Stomach (tissue), 19 donors: ENCODE measurements at places on chromosomes 1 and 21. TPM values are rescaled to one million over a fixed set of nuclear protein-coding genes. Genes with fewer than 3 reads are reported as not detected.

KRTAP19-8 gene
- not detected for total RNA-seq

RUSC1 gene
- total RNA-seq: 164 TPM

DUSP10 gene
- 1.7 TPM for total RNA-seq

SMG5 gene
- total RNA-seq: 199 TPM

ZMYM1 gene
- total RNA-seq: 22.3 TPM

SMPDL3B gene
- 0.89 TPM for total RNA-seq

CD58 gene
- 1.2 TPM for total RNA-seq

CACYBP gene
- total RNA-seq: 317 TPM

DNA sequence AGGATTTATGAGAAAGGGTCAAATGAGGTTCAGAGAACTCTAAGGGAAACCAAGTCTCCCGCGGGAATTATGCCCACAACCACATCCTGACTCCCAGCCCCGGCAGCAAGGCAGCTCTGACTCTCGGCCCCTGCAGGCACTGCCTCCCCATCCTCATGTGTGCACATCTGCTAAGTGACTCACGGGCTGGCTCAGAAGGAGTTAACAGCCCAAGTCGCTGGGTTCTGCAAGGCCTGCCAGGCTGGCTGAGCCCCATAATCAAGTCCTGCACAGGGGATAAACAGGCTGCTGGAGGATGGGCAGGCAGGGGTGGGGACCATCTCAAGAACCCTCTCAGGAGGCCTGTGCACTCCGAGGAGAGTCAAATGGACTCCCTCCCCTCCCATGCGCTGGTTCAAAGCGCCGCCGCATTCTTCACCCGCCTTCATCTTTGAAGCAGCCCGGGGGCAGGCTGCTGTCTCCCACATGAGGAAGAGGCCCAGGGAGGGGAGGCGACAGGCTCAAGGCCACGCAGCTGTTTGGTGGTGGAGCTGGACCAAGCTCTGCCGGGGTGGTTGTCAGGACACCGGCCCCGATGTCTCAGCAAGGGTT lies 344.3 kb downstream of the MATN1 start:
- peak; percentile 22 for DNase-seq

- no peak for DNase-seq
Measured at GRCh38 chr1:43937179-43937865, 3.7 kb downstream of the ARTN start.

DNA sequence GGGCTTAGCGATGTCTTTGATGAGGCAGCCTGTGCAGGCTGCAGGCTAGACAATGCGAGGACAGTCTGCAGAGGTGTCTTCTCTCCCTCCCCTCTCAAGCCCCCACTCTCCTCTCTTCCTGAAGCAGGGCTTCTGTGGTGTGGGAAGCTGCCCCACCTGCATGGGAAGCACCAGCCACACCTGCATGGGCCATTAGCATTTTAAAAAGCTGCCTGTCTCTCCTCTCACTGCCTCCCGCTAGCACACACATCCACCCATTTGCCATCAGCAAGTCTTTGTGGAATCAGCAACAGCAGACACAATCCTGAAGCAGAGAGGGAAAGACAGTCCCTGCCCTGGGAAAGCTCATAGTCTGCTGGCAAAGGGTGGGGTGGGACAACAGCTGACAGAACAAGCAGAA lies 53.1 kb downstream of the NAV1 start:
- no peak for DNase-seq

DNA sequence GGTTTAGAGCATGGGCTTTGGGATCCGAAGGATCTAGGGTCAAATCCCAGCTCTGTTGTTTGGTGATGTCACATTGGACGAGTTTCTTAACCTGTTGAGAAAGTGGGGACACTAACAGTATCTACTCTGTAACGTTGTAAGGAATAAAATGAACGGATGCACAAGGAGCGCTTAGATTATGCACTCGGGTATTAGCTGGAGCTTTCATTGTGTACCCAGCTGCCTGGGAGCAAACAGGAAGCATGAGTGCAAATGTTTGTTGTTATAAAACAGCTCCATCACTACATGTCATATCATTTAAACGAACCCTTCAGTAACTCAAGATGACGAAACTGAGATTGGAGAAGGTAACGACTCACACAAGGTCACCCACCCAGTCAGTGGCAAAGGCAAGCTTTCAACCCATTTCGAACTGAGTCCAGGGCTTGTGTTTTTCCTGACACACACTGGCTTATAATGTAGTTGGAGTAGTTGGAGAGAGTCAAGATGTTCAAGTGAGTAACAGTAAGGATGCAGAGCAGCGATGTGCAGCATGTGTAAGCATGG lies 16.2 kb upstream of the SLC6A17 start:
- no peak for DNase-seq

DNA sequence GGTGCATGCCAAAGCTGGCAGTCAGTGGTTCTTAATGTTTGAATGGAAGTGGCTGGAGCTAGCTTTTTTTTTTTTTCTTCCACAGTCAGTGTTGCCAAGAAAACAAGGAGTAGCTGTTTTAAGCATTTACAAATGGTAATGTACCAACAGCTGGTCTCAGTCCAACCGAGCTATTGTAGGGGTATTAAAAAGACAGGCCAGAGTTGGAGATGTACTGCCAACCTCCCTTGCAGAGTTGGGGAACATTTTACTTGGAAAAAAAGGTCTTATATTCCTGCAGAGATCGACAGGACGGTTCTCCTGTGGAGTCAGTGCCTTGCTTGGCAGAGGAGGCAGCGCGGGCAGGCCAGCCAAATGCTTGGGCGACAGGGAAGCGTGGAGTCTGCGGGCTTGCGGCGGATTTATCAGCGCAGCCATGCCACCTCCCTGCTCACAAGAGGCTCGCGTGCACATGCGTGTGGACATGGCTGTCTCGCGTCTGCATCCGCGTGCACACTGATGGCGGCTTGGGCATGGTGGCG lies 338.1 kb downstream of the RPS6KC1 start:
- DNase-seq: no peak

DNA sequence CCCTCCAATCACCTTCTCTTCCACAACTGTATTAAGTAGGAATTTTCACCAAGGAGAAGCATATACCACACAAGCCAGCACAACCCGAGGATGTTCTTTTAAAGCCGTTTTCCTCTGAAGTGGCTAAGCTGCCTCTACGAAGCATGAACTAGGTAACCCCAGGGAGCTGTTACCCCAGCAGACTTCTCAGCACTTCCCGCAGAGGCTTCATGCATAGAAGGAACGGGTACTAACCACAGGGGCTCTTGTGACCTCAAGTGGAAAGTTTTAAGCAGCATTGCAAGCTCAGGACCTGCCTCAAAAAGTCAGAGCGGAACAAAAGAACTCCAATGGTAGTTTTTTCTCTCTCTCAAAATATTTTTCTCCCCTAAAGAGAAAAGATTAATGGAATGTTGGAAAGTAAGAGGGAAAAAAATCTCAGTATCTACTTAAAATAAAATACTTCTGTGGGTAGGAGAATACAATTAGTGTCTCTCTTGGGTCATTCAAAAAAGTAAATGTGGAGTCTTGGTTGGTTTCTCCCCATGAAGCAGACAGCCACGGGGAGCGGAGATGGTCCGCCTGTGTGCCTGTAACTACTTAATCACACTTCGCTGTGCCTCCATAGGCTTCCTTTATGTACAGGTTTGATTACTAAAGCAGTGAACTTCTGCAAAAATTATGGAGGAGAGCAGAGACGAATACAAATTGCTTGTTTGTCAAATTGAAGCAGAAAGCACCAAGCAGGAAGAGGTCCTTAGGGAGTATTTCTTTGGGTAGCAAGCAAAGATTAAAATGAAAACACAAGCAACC lies 40.9 kb downstream of the STX6 start:
- no peak for DNase-seq

GRCh38 chr21:29671728-29672127 lies 268.1 kb downstream of the GRIK1 start:
- DNase-seq: no peak

GRCh38 chr1:185229981-185230380 lies 73.0 kb downstream of the SWT1 start:
- DNase-seq: no peak

GRCh38 chr1:208251015-208251414 lies 6.8 kb upstream of the PLXNA2 start:
- no peak for DNase-seq

DNA sequence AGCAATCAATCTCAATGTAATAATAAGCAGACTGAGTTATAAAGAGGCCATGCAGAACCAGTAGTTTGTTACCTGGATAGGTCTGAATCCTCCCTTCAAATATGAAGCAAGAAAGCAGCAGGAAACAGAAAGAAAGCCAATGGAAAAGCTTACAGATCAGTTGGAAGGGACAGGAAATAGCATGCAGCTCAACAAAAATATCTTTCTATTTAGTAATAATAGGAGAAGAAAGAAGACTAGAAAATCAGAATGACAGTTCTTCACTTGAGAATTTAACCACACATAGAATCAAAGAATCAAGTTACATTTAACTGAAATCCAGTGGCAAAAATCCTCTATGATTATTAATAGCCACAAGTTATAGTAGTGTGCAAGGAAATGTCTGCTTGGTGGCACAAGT lies 194.4 kb downstream of the EIF4G3 start:
- no peak for DNase-seq

- DNase-seq: no peak
Measured at GRCh38 chr1:226370144-226370923, 37.6 kb downstream of the PARP1 start.

DNA sequence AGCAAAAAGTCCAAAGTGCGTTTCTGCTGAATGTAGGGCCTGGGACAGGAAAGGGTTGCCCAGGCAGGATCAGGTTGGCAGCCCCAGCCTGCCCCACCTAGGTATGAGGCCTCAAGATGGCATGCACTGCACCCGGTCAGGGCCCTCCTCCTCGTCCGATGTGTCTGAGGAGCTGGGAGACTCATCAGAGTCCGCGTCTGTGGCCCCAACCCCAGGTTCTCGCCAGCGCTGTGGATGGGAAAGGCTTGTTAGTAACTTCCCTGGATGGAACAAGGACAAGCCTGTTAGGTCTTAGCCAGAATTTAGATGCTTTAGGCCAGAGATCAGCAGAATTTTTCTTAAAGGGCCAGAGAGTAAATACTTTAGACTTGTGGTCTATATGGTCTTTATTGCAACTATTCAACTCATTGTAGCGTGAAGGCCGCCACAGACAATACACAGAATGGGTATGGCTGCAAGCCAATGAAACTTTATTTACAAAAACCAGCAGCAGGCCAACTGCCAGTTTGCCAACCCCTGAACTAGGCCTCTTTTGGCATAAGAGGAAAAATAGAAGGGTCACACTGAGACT lies 12.4 kb downstream of the PEA15 start:
- DNase-seq: peak; percentile 40

GRCh38 chr1:166032572-166033371 lies 134.0 kb downstream of the FAM78B start:
- peak; percentile 57 for DNase-seq

- DNase-seq: no peak
Measured at GRCh38 chr1:214174508-214175199, 106.3 kb upstream of the SMYD2 start.

DNA sequence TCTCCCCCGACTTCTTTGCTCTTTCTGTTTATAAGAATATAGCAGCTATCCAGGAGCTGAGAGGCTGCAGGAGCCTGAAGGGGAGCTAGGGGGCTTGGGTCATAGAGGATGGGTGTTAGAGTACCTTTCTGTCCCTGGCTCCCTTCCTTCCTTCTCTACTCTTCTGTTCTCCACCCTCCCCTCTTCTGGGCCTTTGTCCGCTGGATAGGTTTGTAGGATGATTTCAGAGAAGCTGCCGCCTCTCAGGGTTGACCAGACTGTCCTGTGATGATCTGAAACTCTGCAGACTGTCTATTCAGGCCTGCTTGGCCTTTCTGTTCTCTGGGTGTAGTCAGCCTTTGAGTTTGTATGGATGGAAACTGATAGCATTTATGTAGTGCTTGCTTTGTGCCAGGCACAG lies 26.3 kb downstream of the PPFIA4 start:
- no peak for DNase-seq

- DNase-seq: no peak
Measured at GRCh38 chr1:97196825-97197516, 475.4 kb downstream of the PTBP2 start.

GRCh38 chr1:162994921-162995320 lies 74.2 kb upstream of the RGS4 start:
- no peak for DNase-seq

DNA sequence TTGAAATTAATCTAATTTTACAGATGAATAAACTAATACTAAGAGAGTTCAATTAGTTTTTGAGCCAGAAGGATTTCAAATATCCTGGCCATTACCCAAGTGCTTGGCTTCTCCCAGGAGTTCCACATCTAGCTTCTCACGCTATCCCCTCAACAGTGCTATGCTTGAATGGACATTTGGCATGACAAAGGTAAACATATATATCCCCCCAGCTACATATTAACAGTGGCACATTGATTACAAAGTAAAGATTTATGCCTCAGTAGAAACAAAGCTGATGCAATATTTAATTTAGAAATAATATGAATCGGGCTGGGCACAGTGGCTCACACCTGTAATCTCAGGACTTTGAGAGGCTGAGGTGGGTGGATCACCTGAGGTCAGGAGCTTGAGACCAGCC lies 434.6 kb upstream of the PRMT6 start:
- DNase-seq: no peak

DNA sequence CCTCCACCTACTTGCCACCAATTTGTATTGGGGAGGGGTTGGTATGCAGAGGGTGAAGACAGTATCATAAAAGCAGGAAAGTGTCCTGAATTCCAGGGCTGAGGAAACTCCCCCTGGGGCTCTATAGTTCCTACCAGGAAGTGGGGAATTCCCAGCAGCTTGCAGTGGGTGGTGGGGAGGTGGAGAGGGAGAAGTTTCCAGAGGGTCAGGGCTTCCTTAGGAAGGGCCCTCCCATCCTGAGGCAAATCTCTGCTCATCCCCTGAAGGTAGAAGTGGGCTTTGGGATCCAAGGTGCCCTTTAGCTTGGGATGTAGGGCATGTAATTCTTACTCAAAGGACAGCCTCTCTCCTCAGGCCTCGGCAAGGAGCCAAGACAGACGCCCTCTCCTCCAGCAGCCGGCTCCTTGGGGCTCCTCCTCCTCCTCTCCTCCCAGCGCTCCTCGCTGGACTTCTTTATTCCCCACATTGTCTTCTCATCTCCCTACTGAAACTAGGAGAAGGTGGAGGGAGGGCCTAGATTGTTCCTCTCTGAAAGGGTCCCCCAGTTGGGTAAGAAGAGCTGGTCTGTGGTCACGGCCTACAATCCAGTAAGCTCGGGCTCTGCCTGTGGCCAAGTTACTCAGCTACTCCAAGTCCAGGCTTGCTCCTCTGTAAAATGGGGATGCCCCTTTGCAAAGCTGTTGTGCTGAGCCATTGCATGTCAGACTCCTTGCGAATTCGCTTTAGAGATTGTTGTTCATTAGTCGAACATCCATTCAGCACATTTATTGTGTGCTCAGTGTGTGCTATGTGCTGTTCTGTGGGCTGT lies 17.9 kb upstream of the CSF1 start:
- DNase-seq: no peak

GRCh38 chr1:48790397-48790796 lies 13.7 kb upstream of the BEND5 start:
- DNase-seq: no peak

DNA sequence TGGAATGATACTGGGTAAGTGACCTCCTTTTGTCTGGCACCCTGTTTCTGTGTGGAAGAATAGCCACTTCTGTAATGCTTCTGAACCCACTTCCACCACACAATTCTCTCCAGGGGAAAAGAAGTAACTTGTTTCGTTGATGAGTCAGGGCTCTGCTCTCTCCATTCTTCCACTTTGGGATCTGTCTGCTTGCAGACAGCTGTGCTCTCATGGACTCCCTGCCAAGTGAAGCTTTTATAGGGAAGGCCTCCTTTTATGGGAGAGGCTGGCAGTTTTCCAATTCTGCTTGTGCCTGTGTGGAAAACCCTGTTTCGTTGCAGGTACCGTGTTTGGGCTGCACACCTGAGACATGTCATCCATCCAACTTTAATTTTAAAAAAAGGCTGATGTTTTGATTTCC lies 130.7 kb downstream of the GIPC2 start:
- DNase-seq: no peak
